HT1080 (cell line): ENCODE measurements at places on chromosomes 6 and 20.

GRCh38 chr20:49938173-49939163, 2.3 kb downstream of the RNF114 start:
- DNase-seq: no peak

- DNase-seq: no peak
Measured at GRCh38 chr20:11137688-11138087, 463.9 kb upstream of the JAG1 start.

GRCh38 chr6:73528897-73529296, 8.1 kb upstream of the EEF1A1 start:
- DNase-seq: no peak

- no peak for DNase-seq
Measured at GRCh38 chr6:62740596-62740995, 454.6 kb upstream of the KHDRBS2 start.
